ENCODE measurements at places on chromosomes 5 and 9.
A peak's percentile ranks its signal among the peaks of the same experiment; 100 is the strongest.

DNA sequence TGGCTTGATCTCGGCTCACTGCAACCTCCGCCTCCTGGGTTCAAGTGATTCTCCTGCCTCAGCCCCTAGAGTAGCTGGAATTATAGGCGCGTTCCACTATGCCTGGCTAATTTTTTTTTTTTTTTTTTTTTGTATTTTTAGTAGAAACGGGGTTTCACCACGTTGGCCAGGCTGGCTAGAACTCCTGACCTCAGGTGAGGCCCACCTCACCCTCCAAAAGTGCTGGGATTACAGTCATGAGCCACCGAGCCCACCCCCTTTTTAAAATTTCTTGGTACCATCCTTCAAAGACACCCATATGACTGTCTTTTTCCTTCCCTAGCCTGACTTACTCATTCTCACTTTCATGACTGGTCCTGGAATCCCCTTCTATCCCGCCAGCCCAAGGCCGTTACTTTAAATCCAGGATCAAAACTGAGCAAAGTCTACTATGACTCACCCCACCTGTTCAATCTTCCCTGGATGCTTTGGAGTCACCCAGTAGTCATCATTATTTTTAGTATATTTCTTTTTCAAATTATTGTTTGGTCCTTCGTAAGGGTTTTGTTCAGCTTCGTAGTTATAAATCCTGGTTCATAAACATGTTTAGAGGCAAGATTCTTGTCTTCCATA, 1.2 kb upstream of the TBCA start:
- no peak for DNase-seq

DNA sequence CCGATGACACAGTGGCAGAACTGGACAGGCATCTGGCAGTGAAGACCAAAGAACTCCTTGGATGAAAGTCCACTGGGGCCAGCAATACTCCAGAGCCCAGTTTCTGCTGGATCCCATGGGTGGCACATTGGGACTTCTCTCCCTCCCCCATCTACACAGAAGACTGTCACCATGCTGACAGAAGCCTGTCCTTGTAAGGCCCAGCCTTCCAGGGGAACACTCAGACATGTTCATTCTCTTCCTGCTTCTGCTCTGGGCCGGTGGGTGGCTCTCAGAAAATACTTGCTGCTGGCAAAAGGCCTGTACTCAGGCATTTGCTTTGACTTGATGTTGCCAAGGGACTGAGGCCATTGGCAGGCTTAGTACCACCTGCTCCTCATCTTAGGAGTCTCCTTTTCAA, 48.3 kb upstream of the PTGS1 start:
- DNase-seq = no peak

DNA sequence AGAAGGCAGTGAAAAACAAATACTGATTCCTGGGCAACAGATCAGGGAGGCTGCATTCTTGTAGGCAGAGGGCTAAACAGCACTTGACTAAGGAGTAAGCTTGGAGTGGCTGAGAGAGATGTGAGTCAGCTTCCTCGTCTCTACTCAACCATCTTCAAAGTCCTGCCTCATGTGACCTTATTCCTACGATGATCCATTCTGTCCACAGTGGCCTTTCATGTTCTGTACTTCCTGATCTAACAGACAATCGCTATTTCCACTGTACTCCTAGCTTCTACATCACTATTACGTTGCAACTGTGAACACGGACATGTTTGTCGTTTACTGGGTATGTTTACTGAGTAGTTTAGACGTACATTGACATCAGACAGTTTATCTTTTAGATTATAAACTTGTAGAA, 365.4 kb downstream of the ARL15 start:
- DNase-seq = no peak

DNA sequence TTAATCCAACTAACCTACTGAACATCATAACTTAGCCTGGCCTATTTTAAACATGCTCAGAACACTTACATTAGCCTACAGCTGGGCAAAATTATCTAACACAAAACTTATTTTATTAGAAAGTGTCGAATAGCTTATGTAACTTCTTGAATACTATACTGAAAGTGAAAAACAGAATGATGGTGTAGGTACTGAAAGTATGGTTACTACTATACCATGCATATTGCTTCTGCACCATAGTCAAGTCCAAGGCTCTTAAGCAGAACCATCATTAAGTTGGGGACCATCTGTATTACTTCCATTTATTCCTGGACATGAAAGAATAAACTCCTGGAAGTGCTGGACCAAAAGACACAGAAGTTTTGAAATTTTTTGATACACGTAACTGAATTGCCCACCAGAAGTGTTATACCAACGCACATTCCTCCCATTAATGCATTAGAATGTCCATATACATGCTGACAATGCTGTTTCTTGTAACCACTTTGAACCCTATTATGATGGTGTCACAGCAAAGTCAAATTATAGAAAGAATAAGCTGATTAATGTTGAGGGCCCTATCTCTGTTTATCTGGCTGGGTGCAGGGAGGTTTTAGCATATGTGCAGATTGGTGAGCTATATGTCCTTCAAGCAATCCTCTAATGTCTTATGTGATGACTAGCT, 375.7 kb downstream of the ACTL7B start:
- DNase-seq = no peak

- DNase-seq = no peak
Observed at GRCh38 chr9:91245431-91246313, 116.0 kb downstream of the AUH start.

- DNase-seq = no peak
Observed at GRCh38 chr5:147453875-147454814, 55.7 kb downstream of the DPYSL3 start.

GRCh38 chr5:157266286-157267007, 524 bp downstream of the CYFIP2 start:
- DNase-seq = no peak

GRCh38 chr9:95286151-95286550, 31.4 kb downstream of the FANCC start:
- DNase-seq = no peak

- DNase-seq = peak; percentile 50
Observed at GRCh38 chr9:98315551-98316060, 60.2 kb upstream of the TBC1D2 start.

- DNase-seq = no peak
Observed at GRCh38 chr9:35615981-35616680, 2.1 kb downstream of the CD72 start.

GRCh38 chr5:133509742-133510079, 102.6 kb downstream of the FSTL4 start:
- DNase-seq = no peak

- DNase-seq = no peak
Observed at GRCh38 chr9:110951805-110952539, 86.3 kb downstream of the LPAR1 start.

DNA sequence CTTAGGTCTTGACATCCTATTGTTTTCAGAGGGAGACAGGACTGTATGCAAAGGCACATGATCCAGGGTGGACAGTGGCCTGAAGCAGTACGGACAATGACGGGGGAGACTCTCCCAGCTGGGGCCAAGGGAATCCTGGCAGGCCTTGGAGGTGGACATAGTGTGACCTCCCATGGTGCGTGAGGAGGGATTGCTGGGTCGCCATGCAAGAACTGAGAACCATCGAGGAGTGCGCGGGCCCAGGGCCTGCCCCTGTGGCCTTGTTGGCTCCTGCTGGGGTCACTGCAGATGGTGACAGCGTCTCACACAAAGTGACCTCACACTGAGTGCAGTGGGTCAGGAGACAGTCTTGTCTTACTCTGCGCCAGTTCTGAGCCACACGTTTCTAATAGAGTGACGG, 192.4 kb downstream of the GADD45G start:
- no peak for DNase-seq

DNA sequence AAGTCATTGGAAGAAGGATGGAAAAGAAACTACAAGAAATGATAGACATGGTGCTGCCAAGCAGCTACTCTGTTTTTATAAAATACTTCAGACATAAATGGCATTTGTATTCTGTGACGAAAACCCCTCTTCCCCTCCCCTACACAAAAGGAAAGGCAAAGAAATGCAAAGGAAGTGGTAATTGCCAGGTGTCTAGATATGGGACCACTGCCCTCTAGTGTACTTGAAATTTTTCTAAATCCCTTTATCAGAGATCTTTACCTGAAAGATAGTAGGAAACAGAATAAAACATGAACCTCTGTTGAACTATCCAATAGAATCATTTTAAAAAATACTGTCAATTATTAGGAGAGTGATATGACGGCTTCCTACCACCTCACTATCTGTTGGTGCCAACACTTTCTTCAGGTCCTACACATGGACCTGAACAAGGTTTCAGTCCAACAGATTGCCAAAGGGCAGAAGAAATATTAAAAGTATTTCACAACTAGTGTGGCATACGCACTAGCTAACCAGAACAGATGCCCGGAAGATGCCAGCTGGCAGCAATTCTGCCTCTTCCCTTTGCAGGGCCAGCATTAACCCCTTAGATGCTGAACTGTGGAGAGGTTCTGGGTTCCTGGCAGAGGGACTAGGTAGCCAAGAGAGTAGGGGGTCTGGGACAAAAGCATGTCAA, 104.1 kb downstream of the TSSK1B start:
- no peak for DNase-seq

GRCh38 chr5:13179407-13180087, 764.9 kb downstream of the DNAH5 start:
- no peak for DNase-seq

GRCh38 chr9:36744678-36745077, 172.0 kb downstream of the MELK start:
- no peak for DNase-seq

DNA sequence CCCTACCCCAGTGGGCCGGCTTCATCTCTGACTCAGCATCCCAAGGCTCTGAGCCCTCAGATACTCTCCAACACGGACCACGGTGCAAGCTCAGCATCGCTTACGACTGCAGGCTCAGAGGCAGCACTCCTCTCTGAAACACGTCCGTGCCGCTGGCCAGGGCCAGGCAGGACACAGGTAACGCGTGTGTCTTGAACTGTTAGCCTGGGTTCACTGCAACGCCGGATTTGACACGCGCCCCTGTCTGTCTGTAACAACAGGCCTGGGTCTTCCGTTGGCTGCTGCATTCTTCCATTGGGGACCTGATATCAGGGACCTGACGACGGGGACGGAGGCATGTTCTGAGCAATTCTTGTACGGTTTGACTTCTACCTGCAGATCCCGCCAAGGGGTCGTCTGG, 6.4 kb downstream of the SLC6A3 start:
- DNase-seq = no peak

- no peak for DNase-seq
Observed at GRCh38 chr5:150073677-150074076, 12.7 kb downstream of the CSF1R start.

- DNase-seq = no peak
Observed at GRCh38 chr9:15834541-15834940, 281.7 kb downstream of the CCDC171 start.

- no peak for DNase-seq
Observed at GRCh38 chr5:135149956-135150723, 116.1 kb upstream of the PITX1 start.

DNA sequence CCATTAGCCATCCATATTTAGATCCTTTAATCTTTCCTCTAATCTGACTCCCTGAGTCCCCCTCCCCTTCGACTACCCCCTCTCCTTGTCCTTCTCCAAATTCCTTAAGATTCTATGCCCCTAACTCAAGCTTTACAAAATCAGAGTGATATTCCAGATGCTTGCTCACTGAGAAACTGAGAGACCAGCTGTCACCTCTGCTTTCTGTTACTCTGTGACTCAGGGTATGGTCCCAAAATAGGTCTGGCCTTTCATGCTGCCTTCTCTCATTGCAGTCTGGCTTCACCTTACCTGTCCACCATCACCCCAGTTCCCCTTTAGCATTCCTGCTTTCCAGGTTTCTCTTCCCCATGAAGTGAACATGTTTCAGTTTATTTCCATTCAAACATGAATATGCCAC, 383.3 kb upstream of the SLC30A5 start:
- no peak for DNase-seq

GRCh38 chr5:5043346-5043745, 96.8 kb upstream of the ADAMTS16 start:
- no peak for DNase-seq

DNA sequence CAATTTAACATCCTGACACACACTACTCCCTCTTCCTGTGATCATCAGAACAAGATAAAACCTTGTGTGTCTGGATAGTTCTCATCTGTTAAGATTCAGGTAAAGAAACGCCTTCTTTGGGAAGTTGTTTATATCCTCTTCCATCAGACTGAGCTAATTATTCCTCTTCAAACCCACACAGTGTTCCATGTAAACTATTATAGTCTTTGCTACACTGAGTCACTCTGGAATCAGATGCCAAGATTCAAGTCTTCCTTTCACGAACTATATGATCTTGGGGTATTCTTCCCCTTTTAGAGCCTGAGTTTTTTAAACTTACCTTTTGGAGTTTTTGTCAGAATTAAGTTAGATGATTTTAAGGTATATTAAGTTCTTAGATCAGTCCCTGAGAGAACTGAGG, 2.0 kb downstream of the OR1J1 start:
- DNase-seq = no peak

GRCh38 chr5:2908086-2908485, 156.6 kb upstream of the IRX2 start:
- no peak for DNase-seq

All from stimulated activated CD8-positive, alpha-beta memory T cell treated with anti-CD3 and anti-CD28 coated beads, Interleukin-2, amount 100 ng/mL, for 1 hour (primary cell).